ENCODE measurements at places on chromosomes 11 and 22.

- DNase-seq = peak; percentile 35
Measured at GRCh38 chr11:7899418-7899817, 31.6 kb downstream of the OR10A6 start.

- DNase-seq = peak; percentile 18
Measured at GRCh38 chr11:65781152-65781961, 581 bp upstream of the AP5B1 start.

DNA sequence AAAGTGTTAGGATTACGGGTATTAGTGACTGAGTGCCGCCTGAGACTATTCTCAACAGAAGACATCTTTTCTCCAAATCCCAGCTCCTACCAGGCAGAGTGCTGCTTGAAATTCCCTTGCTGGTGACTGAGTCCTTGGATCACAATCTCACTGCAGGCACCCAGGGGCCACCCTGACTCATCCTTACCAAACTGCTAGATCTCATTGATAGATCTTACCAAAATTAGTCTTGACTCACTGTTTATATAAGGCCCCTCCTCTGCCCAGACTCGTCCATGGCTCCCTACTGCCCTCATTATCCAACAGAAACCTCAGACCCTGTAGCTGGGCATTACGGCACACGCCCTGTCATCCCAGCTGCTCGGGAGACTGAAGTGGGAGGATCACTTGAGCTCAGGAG is 14.7 kb downstream of the TBC1D10A start:
- DNase-seq = peak; percentile 91

GRCh38 chr11:28105869-28106268 is 2.1 kb downstream of the KIF18A start:
- DNase-seq = no peak

DNA sequence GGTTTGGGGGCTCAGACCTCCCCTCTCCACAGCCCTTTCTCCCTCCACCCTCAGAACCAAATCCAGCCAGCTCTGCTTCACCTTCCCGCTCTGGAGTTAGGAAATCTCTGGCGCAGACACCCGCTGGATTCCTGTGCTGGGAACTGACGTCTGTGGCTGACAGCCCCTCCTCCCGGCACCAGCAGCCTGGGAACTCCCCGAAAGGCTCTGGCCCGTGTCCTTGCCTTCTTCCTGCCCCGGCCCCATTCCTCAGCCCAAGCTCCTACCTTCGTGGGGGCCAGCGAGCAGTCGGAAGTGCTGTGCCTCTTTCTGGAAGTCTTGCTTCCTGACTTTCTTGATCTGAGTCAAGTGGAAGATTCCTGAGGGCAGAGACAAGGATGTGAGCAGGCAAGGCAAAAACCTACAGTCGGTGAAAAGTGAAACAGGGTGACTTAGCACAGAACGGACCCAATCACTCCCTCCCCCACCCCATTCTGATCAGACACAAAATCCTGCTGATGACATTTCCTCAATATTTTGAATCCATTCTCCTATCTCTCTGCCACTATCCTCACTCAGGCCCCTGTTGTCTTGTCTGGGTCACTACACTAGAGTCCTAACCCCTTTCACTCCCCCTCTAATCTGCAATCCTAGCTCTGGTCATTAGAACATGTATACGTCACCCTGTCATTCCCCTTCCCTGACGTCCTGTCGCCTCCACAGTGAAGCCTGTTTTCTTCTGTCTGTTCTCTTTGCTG is 34.1 kb downstream of the CHRDL2 start:
- DNase-seq = peak; percentile 86

GRCh38 chr22:46849951-46850350 is 87.5 kb downstream of the TBC1D22A start:
- DNase-seq = no peak

- no peak for DNase-seq
Measured at GRCh38 chr11:86747801-86748200, 52.5 kb upstream of the PRSS23 start.

GRCh38 chr11:67356864-67357561 is 3.7 kb upstream of the POLD4 start:
- peak; percentile 83 for DNase-seq

DNA sequence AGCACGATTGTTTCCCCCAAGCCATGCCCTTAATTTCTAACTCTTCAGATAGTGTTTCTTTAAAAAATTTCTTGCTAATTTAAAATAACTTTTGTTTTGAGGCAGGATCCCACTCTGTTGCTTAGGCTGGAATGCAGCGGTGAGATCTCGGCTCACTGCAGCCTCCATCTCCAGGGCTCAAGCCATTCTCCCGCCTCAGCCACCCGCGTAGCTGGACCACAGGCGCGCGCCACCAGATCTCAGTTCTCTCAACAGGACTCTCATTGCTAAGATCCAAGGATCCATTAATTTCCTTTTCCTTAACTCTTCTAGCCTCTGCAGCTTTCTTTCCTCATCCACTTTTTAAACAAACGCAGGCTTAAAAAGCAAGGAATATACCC is 327 bp upstream of the MED17 start:
- no peak for DNase-seq

DNA sequence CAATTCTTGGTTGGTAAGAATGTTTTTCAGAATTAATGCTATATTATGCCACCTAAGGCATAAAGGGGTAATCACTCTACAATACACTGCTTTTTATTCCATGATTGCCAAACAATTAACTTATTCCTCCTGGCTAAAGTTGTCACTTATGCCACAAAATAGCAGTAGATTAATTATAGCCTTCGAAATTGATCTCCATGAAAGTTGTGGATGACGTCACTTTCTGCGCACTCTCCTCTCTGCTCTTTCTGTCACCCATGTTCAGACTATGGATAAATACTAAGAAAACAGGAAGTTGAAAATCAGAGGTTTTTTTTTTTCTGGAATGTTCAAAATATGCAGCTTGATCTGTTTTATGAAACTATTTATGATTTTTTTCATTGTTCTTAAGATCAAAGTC is 790.1 kb upstream of the CNTN5 start:
- no peak for DNase-seq

DNA sequence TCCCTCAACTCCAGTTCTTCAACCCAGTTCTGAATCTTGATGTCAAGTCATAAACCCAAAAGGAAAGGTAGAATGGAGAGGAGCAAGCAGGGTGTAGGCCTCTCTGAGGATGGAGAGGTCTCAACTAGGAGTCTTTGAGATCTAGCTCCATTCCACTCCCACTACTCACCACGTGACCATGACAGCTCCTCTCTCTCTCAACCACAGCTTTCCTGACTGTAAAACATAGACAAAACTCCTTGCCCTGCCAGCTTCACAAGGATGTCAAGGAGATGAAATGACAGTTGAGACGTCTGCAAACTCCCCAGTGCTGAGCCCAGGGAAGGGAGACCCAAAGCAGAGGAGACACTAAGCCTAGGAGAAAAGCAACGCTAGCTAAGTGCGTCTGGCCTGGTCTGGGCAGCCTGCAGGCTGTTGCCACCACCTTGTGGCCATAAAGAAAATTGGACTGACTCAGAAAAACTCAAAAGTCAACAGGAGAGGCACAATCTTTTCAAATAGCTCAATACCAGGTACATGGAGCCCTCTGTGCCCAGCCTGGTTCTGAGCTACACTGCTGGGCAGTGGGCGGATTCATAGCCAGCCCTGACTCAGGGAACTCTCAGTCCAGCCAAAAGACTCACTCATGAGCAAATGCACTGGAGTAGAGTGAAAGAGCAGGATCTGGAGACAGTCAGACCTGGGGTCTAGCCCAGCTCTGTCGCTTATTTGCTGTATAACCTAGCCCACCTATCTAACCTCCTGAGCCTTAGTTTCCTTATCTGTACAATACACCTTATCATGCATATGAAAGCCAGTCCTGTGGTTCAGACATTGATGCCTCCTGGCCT is 3.4 kb downstream of the CLPB start:
- peak; percentile 57 for DNase-seq

GRCh38 chr11:107017433-107018218 is 650 bp downstream of the GUCY1A2 start:
- peak; percentile 62 for DNase-seq

DNA sequence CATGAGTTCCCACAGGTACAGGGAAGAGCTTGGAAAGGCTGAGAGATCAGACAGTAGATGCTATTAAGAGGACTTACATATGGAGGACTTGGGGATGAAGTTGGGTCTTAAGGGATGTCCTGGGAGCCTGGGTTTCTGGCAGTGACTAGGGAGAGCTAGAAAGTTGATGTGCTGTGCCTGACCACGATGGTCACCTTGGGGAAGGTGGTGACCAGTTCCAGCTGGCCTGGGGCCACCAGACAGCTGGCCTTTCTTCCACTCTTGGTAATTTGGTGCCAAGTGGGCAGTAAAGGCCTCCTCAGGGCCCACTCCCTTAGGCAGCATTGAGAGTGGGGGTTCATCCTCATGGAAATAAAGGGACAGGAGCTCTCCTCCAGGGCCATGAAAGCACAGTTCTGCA is 13.9 kb upstream of the CSF2RB start:
- DNase-seq = no peak

GRCh38 chr11:3231550-3231850 is 717 bp downstream of the MRGPRE start:
- no peak for DNase-seq

DNA sequence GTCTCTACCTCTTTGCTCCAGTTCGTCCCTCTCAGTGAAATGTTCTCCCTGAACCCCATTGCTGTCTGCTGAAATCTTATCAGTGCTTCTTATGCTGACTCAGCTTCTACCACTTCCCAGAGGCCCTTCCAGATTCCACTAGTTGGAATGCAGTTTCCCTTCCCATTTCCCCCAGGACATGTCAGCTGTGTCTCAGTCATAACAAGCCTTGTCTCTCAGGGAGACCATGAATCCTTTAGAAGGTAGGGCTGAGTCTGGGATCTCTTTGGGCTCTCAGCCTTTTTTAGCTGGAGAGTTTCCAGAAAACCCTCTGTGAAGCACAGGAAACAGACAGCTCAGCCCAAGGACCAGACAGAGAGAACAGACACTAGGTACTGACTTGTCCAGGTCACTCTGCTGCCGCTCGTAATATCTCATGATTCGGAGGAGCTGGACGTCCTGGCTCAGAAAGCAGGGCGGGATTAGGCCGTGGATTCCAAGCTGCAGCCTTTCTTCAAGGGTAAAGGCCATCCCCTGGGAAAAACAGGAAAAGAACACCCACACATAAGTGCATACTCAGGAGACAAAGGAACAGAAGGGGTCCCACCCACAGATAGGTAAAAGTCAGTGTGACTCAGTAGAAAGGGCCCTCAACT is 113.0 kb downstream of the ME3 start:
- peak; percentile 84 for DNase-seq

DNA sequence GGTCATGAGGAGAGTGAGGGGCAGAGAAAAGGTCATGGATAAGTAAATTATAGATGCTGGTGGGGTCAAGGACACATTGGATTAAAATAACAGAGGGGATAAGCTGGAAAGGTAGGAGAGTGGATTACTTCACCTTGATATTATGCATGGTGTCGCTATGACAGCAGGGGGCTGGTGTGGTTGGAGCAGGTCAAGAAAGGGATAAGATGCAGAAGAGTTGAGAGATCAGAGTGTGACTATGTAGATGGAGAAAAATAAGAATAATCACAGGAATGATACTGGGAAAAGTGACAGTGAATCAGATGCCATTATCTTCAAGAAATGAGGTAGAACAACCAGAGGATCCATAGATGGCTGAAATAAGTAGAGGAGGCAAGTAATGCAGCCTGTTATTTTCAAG is 29.4 kb upstream of the AMOTL1 start:
- DNase-seq = no peak

GRCh38 chr22:29948385-29948769 is 65.4 kb downstream of the MTMR3 start:
- DNase-seq = no peak

GRCh38 chr22:46416520-46416871 is 81.0 kb downstream of the TRMU start:
- no peak for DNase-seq

GRCh38 chr11:109237636-109238035 is 184.4 kb upstream of the C11orf87 start:
- DNase-seq = no peak

DNA sequence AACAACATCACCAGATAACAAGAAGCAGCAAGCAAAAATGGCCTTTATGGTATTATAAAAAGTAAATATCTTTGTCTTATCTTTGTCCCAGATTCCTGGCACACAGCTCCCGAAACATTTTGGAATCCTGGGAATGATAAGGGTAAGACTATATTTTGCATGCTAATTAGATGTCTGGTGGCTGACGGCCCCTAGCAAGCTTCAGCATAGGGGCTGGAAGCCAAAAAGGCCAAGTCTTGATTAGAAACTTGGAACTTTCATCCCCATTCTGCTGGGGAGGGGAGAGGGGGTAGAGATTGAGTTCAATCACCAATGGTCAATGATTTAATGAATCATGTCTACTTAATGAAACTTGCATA is 38.2 kb upstream of the EED start:
- no peak for DNase-seq

- peak; percentile 88 for DNase-seq
Measured at GRCh38 chr22:23282089-23282501, 101.8 kb downstream of the BCR start.

- no peak for DNase-seq
Measured at GRCh38 chr11:14555818-14556217, 35.6 kb upstream of the PSMA1 start.

GRCh38 chr11:117735350-117735977 is 61.6 kb downstream of the DSCAML1 start:
- no peak for DNase-seq

Measured in EL (cell line).